ENCODE measurements at places on chromosomes 16 and 17.

- no peak for DNase-seq
Measured at GRCh38 chr17:51439395-51440229, 179.3 kb downstream of the UTP18 start.

GRCh38 chr17:21170809-21171208, 43.2 kb downstream of the TMEM11 start:
- no peak for DNase-seq

DNA sequence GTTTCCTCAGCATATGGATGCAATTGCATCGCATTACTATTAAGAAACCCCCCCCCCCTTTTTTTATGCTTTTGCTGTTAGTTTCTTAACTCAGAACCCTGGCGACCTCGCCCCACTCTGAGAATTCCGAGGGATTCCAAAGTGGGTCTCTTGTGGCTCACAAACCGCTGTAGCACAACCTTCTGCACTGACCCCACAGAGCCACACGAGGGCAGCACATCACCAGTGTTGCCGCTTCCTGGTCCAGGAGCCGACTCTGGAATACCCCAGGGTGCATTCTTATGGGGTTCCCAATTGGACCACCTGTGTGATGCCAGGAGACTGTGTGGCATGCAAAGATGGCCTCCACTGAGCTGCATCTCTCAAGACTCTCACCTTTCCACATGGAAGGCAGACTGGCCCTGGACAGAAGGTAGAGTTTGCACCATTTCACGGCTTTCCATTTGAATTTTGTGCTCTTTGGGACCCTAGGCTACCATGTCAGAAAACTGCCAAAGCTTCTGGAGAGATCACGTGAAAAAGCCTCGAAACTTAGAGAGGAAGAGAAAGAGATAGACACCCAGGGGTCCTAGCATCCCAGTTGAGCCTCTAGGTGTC, 432.7 kb upstream of the ASIC2 start:
- DNase-seq, result peak; percentile 48

GRCh38 chr17:40699853-40700252, 3.7 kb downstream of the KRT24 start:
- DNase-seq, result no peak

- no peak for DNase-seq
Measured at GRCh38 chr17:6642592-6642991, 1.7 kb downstream of the TXNDC17 start.

- DNase-seq, result no peak
Measured at GRCh38 chr16:68659412-68660358, 14.6 kb downstream of the CDH3 start.

DNA sequence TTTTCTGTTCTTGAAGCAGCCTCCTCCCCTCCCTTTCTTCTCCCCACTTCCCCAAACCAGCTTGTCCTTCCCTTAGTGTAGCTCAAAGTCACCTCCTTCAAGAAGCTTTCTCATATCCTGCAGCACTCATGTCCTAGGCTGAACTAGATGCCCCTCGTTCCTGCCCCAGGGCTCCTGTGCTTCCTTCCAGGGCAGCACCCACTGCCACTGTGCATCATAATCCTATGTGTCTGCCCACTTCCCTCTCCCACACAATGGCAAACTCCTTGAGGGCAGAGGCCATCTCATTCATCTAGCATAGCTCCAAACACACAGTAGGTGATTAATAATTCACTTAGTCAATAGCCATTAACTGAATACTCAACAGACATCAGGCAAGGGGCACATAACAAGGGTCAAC, 6.9 kb upstream of the TMEM132E start:
- DNase-seq, result no peak

GRCh38 chr16:67423611-67424260, 7.2 kb upstream of the HSD11B2 start:
- no peak for DNase-seq
